Coronary artery (tissue), 2 donors: ENCODE measurements at places on chromosomes 5 and 9.

- no peak for DNase-seq
Measured at GRCh38 chr5:91024727-91025126, 358.4 kb downstream of the ARRDC3 start.

- no peak for DNase-seq
Measured at GRCh38 chr9:86491468-86492266, 137.5 kb upstream of the TUT7 start.

DNA sequence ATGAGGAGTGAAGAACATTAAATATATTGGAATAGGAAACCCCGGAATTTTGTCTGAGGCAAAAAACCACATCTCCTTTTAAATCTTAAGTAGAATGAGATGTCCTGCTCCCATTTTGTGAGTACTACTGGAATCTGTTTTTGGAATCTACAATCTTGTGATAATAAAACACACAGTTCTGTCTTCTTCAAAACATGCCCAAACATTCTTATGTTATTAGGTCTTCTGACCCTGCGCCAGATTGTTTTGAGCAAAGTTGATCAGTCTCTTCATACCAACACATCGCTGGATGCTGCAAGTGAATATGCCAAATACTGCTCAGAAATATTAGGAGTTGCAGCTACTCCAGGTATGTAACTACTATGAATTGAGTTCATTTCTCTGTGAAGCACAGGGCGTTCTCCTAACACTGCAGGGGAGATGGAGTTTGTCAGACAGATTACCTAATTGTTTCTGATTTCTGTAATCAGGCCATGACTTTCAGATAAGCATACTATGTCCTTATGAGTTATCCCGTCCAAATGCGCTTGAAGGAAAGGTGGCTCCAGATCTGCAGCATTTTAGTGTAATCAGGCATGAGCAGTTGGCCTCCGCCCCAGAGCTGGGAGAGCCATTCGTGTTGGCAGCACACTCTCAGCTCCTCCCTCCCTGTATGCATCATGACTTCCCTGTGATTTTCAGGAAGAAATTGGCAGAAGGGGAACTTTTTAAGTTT, 88.0 kb downstream of the NLN start:
- DNase-seq = no peak

DNA sequence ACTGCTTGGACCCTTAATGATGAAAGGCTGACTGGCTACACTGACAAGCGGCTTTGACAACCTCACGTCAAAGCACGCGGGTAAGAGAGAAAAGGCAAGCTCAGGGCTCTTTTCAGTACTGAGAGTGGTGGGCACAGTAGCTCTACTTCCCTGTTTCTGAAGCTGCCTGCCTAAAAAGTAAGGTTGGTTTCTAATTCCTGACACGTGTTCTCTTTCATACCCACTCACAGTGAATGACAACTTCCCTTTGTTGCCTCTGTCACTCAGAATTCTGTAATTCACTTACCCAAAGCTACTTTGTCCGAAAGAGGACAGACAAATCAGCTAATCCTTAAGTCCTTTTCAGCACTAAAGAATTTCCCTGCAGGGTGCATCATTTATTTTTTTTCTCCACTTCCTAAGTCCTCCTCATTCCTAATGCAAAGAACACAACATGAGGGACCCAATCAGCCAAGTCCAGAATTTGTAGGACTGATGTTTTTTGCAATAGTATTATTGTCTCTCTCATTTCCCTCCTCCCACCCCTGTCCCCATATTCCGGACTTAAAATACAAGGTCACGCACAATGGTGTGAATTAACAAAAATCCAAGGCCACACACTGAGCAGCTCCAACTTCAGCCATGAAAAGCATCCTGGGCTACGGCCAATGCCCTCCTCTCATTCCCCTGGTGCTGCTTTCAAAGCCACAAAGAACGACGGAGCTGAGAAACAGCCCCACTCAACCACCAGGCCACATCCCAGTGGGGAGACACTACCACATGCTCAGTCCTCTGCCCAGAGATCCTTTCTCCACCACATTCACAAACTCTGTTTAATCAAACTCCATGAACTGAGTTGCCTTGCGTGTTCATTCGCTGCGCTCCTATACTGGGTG, 221.0 kb downstream of the TSSK1B start:
- no peak for DNase-seq

DNA sequence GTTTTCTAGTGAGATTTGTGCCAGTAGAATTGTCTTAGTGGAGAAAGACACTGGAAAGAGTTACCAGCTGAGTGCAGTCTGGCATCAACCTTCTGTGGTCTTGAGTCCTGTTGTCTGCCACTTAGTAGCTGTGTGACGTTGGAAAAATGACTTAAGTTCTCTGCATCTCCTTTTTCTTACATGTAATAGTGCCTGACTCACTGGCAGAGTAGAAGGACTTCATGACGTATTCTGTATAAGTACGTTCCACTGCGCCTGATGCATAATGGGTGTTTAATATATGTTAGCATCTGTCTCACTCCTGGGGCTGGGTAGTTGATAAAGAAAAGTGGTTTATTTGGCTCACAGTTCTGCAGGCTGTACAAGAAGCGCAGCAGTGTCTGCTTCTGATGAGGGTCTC, 144.8 kb downstream of the ST8SIA4 start:
- no peak for DNase-seq

- no peak for DNase-seq
Measured at GRCh38 chr9:87464110-87464991, 33.3 kb upstream of the DAPK1 start.

GRCh38 chr9:134174526-134175290, 10.3 kb upstream of the RNU6ATAC start:
- DNase-seq = no peak

- DNase-seq = no peak
Measured at GRCh38 chr5:153746440-153746839, 256.0 kb downstream of the GRIA1 start.

DNA sequence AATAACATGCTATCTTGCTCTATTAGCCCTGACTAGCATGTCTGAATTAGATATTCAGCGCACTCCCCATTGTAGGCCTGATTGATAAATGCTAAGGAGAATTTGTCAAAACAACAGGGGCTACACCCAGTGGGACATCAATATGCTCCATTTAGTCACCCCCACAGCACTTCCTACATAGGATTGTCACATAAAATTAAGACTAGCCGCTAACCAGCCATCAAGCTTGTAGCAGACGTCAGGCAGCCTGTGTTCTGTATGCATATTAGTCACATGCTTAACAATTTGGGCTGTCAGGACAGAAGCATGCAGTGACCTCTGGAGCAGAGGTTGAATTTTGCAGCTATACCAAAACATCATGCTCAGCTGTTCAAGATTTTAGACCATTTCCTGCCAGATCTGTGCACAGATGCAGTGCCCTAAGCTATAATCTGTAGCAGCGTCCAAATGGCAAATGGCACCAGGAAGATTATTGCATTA, 197.4 kb upstream of the ISL1 start:
- DNase-seq = no peak

- no peak for DNase-seq
Measured at GRCh38 chr5:59767681-59768151, 125.8 kb downstream of the PDE4D start.

- DNase-seq = no peak
Measured at GRCh38 chr5:85533341-85534047, 1084.2 kb upstream of the COX7C start.

- DNase-seq = no peak
Measured at GRCh38 chr9:5510360-5510931, at the start of gene PDCD1LG2. TSS of gene PDCD1LG2 (plus strand) at chr9:5510531. CDS start at chr9:5522547, 12,016 bp downstream.

DNA sequence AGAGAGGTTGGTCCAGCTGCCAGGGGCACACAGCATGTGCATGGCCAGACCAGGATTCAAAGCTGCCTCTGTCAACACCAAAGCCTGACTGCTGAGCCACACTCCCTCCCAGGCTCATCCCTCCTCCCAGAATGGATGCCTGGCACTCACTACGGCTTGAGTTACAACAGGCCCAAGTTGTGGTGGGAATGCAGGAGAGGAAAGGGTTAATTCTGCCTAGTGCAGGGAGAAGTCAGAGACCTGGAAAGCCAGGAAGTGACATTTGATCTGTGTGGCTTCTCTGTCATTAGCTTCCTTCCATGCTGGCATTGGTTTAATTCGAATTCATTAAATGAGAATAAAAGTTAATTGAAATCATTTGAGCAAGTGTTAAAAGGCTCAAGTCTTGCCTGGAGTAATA, 150.0 kb downstream of the NSG2 start:
- DNase-seq = no peak

DNA sequence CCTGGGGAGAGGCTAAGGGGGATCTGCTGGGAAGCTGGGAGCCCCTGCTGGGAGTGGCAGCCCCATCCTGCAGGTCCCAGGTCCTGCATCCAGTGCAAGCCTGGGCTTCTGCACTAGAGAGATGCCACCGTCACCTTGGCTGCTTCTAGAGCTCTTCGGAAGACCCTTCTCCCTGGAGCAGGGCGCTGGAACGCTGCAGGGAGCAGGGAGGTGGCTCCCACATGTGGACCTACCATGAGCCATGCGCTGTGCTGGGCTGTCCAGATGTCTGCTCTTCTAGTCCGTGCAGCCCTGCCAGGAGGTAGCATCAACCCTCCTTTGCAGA, 90.9 kb upstream of the PHYKPL start:
- no peak for DNase-seq

DNA sequence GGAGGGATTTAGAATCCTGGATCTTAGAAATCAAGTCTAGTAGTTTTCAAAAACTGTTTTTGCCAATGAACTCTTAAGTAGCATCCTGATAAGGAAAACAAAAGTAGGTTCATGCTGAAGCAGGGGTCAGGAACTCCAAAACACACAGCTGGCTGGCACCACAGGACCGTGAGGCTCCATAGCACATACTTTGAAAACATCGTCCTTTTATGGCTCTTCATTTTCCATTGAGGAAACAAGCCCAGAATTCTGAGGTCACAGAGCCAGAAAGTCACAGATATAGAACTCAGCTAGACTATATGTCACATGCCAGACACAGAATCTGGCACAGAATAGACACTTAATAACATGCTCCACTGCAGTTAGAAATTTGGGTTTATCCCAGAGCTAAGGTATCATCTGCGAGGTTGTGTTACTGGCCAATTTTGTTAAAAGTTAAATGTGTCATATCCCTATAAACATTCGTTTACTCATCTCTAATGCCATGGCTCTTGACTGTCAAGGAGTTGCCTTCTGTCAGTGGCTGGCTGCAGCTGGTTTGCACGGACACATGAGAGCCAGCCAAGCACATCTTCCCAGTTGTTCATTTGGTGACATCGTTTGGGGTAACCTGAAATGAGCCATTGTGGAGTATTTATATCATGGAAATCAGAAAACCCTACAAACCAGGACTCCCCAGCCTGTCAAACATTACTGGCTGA, 58.8 kb downstream of the FAM78A start:
- DNase-seq = no peak

GRCh38 chr5:169701910-169702451, 64.9 kb downstream of the DOCK2 start:
- no peak for DNase-seq

DNA sequence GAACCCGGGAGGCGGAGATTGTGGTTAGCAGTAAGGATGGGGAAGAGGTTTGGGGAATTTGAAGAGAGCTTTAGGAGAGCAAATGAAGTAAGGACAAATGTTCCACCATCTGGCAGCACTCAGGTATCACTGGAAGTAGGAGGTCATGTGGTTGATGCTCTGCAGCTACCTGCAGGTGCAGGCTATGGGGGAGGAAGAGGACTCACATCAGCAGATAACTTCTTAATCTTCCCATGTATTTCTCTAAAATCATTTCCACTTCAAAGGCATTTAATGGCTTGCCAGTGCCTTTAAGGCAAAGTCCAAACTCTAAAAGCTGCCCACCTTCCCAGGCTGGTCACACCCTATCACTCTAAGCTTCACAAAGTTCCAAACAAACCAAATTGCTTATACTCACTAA, 8.1 kb upstream of the HAVCR1 start:
- DNase-seq = no peak
